ENCODE measurements at places on chromosomes 1 and 21.

DNA sequence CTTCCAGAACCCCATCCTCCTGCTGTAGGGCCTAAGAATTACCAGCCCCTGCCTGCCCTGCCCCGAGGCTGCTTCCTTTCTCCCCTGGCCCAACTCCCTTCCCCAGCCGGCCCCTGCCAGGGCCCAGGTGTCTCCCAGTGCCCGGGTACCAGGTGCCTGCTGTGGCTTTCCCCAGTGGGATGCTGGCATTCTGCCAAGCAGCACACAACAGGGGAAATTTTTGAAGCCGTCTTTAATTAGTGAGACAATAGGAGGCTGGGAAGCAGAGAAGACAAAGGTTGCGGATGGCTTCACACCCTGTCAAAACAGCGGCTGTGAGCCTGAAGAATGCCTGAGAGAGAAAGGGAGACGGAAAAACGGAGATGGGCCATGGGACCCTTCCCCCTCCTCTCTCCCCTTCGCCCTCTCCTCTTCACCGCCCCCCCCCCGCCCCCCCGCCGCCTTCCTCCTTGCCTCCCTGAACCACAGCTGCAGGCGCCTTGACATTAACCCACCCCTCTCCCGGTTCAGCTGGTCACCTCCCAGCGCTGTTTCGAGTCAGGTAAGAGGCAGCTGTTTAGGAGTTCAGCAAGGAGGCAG is 33.6 kb downstream of the LRRN2 start:
- no peak for DNase-seq

- no peak for DNase-seq
Observed at GRCh38 chr1:118123116-118123839, 61.8 kb downstream of the SPAG17 start.

DNA sequence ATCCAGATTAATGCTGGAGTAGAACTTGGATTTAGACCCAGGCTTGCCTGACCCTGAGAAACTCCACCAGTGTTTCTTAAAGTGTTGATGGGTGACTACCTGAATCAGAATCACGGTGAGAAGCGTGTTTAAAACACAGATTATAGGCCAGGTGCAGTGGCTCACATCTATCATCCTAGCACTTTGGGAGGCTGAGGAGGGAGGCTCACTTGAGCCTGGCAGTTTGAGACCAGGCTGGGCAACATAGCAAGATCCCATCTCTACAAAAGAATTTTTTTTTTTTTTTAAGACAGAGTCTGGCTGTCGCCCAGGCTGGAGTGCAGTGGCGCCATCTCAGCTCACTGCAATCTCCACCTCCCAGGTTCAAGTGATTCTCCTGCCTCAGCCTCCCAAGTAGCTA is 56.3 kb upstream of the TENT5B start:
- DNase-seq = no peak

- peak; percentile 96 for DNase-seq
Observed at GRCh38 chr1:67686267-67687197, 1.5 kb downstream of the GADD45A start.

DNA sequence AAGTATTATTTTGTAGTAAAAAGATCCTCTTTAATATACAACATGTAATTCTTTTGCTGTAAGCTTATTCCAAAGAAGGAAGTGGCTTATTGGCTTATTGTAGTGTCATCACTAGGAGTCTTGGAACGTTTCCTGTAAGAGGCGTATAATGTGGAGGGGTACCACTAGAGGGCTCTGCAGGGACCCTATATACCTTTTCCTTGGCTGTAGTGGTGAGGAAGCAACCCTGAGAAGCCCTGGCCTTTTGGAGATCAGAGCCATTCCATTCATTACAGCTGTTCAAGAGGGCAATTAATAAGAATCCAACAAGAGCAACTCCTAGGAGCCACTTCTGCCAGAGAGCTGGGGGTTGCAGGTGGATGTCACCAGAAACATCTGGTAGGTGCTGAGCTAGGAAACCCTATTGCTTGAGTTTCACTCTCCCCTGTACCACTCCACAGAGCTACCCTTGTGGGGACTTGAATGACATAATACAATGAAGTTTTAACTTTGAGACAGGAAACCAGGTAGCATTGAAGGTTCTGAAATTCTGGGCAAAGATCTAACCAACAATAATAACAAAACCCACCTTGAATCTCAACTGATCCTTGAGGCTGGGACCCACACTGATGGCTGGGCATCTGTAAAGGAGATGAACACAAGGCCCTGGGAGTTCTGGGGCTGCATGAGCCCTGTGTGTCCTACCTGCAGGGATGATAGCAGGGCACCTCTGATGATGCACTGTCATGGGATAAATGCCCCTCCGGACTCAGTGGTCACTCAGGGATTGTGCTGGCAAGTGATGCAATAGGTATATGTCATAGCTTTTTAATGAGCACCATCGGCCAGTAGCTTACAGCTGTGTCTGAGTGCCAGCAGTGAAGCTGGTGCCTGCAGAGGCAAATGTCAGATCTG is 160.2 kb upstream of the COA6 start:
- no peak for DNase-seq

DNA sequence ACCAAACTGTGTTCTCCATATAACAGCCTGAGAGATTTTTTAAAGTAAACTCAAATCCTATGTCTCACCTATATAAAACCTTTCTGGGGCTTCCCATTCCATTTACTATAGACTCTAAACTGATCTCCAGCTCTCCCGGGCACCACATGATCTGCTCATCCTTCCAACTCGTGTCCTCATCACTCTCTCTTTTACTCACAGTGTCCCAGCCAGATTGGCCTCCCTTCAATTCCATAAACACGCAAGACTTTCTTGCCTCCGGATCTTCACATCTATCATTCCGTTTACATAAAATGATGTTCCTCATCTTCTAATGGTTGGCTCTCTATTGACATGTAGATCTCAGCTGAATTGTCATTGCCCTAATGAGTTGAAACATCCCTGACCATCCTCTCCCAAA is 59.4 kb downstream of the ZNF697 start:
- no peak for DNase-seq

GRCh38 chr1:94754570-94754969 is 65.6 kb upstream of the SLC44A3 start:
- no peak for DNase-seq

DNA sequence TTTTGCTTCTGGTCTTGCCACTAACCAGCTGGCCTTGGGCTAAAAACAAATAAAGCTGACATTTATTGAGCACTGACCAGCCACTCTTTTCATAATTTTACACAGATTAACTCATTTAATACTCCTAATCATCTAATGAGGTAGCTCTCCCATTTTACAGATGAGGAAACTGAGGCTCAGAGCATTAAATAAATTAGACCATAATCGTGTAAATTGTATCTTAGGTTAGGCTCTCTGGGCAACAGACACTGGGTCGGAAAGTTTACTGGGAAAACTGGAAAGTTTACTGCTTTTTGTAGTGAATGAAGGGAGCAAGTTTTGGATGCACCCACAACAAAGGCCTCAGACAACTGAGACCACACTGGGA is 7.3 kb downstream of the BMP8B start:
- DNase-seq = no peak
